IMR-90 (cell line): ENCODE measurements at places on chromosomes 13 and 19. TPM values are rescaled to one million over a fixed set of nuclear protein-coding genes. Genes with fewer than 3 reads are reported as not detected.
A peak's percentile ranks its signal among the peaks of the same experiment; 100 is the strongest.

The PRR12 gene
- total RNA-seq: 0.28 and 0.36 TPM in 2 replicates

The TNFSF13B gene
- 0.54 and 0.56 TPM in 2 replicates for total RNA-seq

The TTC9B gene
- total RNA-seq: not detected in 2 replicates

The COG6 gene
- 37.5 and 46.1 TPM in 2 replicates for total RNA-seq

The BCAM gene
- 2.3 and 2.8 TPM in 2 replicates for total RNA-seq

DNA sequence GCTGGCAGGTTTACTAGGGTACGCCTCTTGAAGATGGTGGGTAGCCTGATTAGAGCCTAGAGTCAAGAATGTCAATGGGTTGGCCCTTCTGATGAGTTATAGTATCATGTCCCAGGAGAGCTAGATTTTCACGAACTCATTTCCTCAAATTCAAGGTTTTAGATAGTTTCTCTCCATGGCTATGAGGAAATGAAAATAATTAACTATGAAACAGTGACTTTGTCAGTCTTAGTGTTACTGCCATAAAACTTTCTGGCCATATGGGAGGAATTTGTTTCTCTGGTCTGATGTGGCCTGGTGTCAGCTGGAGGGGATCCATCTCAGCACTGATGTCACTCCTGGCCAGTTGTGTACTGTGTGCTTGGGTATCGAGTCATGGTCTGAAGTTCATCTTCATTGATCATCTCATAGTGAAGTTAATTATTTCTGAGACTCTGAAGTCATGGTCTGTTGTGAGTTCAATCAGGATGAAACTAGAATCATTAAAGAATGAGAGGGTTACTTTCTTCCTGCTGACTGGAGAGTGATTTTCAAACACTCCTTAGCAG lies 49.4 kb upstream of the TNFSF11 start:
- H3K4me3 ChIP-seq: no peak overlapping the region
- H3K36me3 ChIP-seq: no peaks in the 10 kb centered on the region

DNA sequence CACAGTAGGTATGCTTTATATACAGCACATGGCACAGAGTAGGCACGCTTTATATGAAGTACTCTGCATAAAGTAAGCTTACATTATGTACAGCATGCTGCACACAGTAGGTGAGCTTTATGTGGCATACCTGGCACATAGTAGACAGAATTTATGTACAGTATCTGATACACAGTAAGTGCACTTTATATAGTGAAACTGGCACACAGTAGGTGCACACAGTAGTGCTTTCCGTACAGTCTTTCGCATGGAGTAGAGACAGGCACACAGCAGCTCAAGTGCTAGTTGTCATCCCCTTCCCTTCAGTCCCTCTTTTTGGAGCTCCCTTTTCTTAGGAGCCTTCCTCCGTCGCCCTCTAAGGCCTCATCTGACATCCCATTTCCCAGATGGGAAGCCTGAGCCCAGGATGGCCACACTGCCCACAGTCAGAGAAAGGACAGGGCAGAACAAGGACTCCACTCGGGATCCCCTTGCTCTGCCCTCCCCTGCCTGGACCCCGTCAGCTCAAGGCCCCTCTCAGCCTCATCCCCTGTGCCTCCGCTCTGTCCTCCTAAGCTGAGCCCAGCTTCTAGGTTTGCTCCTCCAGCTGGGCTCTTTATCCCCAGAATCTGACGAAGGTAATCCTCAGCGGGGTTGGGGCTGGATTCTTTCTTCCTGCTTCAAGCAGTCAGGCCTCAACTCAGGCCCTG lies 852 bp upstream of the CYP4F12 start:
- no peak overlapping the region for H3K4me3 ChIP-seq
- no peaks in the 10 kb centered on the region for H3K36me3 ChIP-seq
- no peaks in the 10 kb centered on the region for H3K27me3 ChIP-seq
- no peak overlapping the region for H3K27ac ChIP-seq
- no peak for DNase-seq

DNA sequence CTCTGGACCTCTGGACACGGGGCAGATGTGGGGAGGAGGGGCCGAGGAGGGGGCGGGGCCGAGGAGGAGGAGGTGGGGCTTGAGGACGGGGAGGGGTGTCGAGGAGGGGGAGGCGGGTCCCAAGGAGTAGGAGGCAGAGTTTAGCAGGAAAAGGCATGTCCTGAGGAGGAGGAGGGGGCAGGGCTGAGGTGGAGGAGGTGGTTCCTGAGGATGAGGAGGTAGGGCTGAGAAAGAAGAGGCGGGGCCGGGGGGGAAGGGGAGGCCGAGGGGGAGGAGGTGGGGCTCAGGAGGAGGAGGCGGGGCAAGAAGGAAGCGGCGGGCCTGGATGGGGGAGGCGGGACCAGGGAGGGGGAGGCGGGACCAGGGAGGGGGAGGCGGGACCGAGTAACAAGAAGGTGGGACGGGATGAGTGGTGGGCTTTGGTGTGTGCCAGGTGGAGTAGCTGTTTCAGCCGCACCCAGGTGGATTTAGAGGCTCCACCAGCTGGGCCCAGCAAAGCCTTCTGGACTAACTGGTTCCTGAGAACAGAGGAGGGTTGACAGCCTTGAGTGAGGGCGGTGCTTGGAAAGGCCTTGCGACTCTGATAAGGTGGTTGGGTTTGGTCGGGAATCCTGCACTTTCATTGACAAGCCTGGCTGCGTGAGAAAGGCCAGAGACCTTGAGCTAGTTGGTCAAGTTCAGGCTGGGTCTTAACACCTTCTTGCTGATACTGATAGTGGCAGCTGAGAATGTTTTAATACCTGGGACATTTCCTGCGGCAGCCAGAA lies 7.7 kb downstream of the TECR start:
- H3K27ac ChIP-seq: no peak overlapping the region
- no peaks in the 10 kb centered on the region for H3K4me1 ChIP-seq
- H3K36me3 ChIP-seq: no peaks in the 10 kb centered on the region
- DNase-seq: no peak

GRCh38 chr13:51244637-51245405 lies 22.6 kb downstream of the FAM124A start:
- H3K4me1 ChIP-seq: no peaks in the 10 kb centered on the region
- no peak overlapping the region for H3K4me3 ChIP-seq
- peaks cover 42% of the 10 kb centered on the region for H3K27me3 ChIP-seq
- DNase-seq: no peak

- H3K4me3 ChIP-seq: no peak overlapping the region
- no peak overlapping the region for H3K27ac ChIP-seq
- no peaks in the 10 kb centered on the region for H3K4me1 ChIP-seq
- no peaks in the 10 kb centered on the region for H3K27me3 ChIP-seq
Observed at GRCh38 chr13:39920613-39921012, 265.2 kb downstream of the COG6 start.

DNA sequence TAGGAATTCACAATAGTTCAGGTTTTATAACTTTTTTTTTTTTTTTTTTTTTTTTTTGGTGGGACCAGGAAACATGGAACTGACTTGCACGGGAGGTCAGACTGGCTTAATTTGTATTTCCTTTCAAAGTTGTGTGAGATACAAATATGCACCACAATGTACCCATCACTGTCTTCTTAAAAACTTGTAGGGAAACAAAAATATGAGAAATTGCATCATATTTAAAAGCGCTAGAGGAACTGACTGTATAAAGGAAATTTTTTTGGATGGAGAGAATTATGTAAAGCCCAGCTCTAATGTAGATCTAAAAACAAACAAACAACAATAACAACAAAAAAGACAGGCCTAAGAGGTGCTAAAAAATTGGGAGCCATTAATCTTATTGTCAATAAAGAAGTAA lies 246.5 kb downstream of the DCT start:
- no peaks in the 10 kb centered on the region; the same call in 1 of the 2 replicates for H3K4me1 ChIP-seq
- H3K36me3 ChIP-seq: no peaks in the 10 kb centered on the region
- H3K4me3 ChIP-seq: no peak overlapping the region
- no peaks in the 10 kb centered on the region for H3K27me3 ChIP-seq
- no peak overlapping the region for H3K27ac ChIP-seq
- no peak for DNase-seq

DNA sequence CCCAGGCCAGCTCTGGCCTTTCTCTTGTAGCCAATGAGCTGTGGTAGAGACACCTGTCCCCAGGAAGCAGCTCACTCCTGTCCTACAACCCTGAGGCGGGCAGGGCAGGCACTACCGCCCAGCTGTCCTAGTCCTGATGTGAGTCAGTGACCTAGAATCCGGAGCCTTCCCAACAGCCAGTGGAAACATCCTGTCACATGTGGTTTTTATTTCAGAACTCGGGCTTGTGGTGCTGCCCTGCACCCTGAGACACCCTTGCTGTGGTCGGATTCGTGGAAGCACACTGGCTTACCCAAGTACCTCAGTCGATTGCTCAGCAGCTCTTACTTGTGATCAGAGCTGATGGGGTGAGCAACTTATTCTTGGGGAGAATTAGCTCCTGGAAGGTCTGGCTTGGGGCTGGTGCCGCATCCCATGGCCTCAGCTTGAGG lies 83.6 kb upstream of the ARHGEF7 start:
- no peaks in the 10 kb centered on the region for H3K27me3 ChIP-seq
- peaks cover 6% of the 10 kb centered on the region for H3K4me1 ChIP-seq
- H3K4me3 ChIP-seq: no peak overlapping the region
- no peak overlapping the region for H3K27ac ChIP-seq

- H3K4me3 ChIP-seq: peak overlapping the region; percentile 57
- H3K4me1 ChIP-seq: no peaks in the 10 kb centered on the region
- H3K27me3 ChIP-seq: peaks cover 17% of the 10 kb centered on the region
- H3K27ac ChIP-seq: peak overlapping the region; percentile 13; the same call in 1 of the 2 replicates
- DNase-seq: peak; percentile 64
Observed at GRCh38 chr19:48513289-48514122, 1.9 kb upstream of the LMTK3 start.

GRCh38 chr13:73090823-73091187 lies 32.0 kb downstream of the KLF5 start:
- H3K27ac ChIP-seq: no peak overlapping the region
- no peak for DNase-seq
- no peaks in the 10 kb centered on the region for H3K36me3 ChIP-seq
- peaks cover 2% of the 10 kb centered on the region; the same call in 1 of the 2 replicates for H3K4me1 ChIP-seq

- no peaks in the 10 kb centered on the region for H3K27me3 ChIP-seq
- peak; percentile 76 for DNase-seq
- no peaks in the 10 kb centered on the region for H3K36me3 ChIP-seq
- peak overlapping the region; percentile 86 for H3K27ac ChIP-seq
- H3K4me1 ChIP-seq: peaks cover 17% of the 10 kb centered on the region
Observed at GRCh38 chr19:14505488-14506239, 9.7 kb upstream of the GIPC1 start.

GRCh38 chr13:20241593-20241992 lies 9.5 kb upstream of the GJB6 start:
- DNase-seq: no peak
- no peak overlapping the region for H3K27ac ChIP-seq
- no peak overlapping the region for H3K4me3 ChIP-seq
- peaks cover 44% of the 10 kb centered on the region for H3K27me3 ChIP-seq
- no peaks in the 10 kb centered on the region for H3K4me1 ChIP-seq

GRCh38 chr13:42762917-42763316 lies 18.5 kb upstream of the FAM216B start:
- peak; percentile 98 for DNase-seq
- no peaks in the 10 kb centered on the region for H3K27me3 ChIP-seq
- H3K36me3 ChIP-seq: no peaks in the 10 kb centered on the region
- peaks cover 4% of the 10 kb centered on the region for H3K4me1 ChIP-seq

- peak; percentile 22 for DNase-seq
- no peaks in the 10 kb centered on the region for H3K27me3 ChIP-seq
- H3K4me1 ChIP-seq: peaks cover 22% of the 10 kb centered on the region
Observed at GRCh38 chr19:6260912-6261650, 18.7 kb downstream of the MLLT1 start.

DNA sequence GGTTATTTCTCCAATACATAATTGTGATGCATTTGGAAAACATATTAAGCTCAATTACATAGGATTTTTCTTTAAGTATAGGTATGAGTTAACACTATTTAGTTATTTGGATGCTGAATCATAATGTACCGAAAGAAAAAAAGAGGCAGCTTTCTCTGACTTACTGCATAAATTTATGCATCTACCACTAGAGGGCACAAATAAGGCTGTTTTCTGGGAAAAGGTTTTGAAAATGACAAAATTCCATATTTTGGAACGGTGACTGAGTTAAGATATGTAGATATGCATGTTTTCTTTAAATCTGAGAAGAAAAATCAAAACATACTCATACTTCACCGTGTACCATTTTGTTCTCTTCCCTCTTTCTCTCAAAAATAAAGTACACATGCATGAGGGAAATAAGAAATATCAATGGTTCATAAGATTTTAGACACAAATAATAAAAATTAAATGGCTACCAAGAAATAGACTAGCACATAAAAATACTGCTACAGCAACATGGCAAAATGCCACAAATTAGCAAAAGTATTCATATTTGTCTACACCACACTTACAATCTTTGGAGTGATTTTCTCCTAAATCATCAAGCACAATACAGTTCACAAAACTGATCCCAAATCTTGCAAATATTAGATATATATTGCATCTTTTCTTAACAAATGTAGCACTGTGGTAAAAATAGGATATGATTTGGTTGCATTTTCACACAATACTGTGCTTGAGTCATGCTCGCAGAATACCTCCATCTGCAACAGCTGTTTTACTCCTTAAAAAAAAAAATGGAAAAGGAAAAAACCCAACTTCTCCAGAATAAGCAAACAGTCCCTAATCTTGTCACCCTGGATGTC lies 260.0 kb downstream of the FGF14 start:
- H3K27me3 ChIP-seq: no peaks in the 10 kb centered on the region
- H3K27ac ChIP-seq: no peak overlapping the region
- no peaks in the 10 kb centered on the region for H3K36me3 ChIP-seq
- H3K4me1 ChIP-seq: no peaks in the 10 kb centered on the region
- H3K4me3 ChIP-seq: no peak overlapping the region
